ENCODE measurements at places on chromosomes 7 and 10.

DNA sequence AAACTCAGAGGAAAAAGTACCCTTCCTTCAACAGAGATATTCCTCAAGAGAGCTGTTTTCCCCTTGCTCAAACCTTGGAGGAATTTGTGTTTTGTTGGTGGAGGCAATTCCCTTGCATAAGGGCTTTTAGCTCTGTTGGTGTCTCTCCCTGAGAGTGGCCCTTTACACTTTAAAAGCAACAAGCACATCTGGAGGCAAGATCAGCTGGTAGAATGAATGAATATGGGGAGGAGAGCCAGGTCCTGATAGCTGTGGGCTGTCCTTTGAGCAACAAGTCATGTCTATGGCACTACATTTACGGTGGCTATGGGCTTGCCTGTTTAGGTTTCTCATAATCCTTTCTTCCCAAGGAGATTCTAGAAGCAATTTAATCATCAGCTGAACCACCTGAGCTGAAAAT lies 384.0 kb downstream of the SORCS3 start:
- DNase-seq: no peak

DNA sequence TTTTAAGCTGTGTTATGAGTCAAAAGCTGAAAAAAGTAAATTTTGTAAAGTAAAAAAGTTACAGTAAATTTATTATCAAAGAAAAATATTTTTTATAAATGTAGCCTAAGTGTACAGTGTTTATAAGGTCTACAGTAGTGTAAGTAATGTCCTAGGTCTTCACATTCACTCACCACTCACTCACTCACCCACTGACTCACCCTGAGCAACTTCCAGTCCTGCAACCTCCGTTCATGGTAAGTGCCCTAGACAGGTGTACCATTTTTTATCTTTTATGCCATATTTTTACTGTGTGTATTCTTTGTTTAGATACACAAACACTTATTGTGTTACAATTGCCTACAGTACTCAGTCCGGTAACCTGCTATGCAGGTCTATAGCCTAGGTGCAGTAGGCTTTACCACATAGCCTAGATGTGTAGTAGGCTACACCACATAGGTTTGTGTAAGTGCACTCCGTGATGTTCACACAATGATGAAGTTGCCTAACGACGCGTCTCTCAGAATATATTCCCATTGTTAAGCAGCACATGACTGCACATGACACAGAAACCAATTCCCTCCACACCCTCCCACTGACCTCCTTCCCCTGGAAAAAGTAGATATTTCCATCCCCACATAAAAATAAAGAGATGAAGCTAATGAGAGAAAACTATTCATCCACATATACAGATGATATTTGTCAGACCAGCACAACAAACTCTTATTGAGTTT lies 44.8 kb upstream of the FGL2 start:
- DNase-seq: no peak

GRCh38 chr10:34666008-34666704 lies 148.9 kb downstream of the PARD3 start:
- no peak for DNase-seq

- no peak for DNase-seq
Measured at GRCh38 chr10:69885379-69886013, 83.8 kb downstream of the COL13A1 start.

DNA sequence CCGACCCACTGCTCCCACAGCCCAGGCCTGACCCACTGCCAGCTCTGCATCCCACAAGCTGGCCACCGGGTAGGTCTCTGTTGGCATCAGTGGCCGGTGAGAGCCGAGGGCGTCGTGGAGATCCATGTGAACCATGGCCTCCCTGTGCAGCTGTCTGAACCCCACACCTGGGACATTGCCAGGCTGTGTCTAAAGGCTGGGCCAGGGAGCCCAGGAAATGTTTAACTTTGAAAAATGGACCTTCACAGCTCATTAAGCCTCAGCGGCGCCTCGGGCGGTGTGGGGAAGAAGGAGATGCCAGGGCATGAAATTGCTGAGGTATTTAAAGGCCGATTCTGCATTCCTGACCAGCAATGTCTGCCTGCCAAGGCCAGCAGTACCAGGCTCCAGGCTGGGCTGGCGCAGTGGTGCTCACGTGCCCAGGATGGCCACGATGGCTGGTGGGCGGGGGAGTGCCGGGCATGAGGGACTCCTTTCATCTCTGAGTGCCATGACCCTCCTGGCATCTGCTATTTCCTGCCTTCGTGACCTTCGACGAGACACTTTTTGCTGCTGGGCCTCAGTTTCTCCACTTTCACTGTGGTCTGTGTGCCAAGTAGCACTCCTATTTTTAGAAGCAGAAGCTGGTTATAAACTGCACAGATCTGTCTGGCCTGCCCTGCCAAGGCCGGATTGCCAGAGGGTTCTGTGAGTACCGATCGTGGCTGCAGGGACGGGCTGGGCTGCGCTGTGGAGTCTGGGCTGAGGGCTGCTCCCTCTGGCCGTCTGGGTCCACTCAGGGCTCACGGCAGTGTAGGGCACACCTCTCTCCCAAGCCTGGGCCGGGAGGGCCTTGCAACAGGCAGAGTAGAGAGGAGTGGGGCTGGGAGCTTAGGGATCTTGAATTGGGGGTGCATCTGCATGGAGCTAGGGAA lies 21.8 kb downstream of the ELFN1 start:
- DNase-seq: no peak

DNA sequence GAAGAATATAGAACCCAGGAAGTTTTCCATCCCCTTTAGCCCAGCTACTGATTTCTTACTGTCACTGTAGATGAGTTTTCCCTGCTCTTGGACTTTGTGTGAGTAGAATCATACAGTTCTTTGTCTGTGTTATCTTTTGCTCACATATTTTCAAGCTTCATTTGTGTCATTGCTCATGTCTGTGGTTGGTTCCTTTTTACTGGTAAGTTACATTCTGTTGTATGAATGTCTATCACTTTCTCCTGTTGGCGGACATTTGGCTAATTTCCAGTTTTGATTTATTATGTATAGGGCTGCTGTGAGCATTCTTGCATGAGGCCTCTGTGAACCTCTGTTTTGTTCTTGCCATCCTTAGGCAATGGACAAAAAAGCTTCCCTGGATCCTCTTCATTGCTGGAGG lies 5.3 kb downstream of the GLRX3 start:
- DNase-seq: no peak

GRCh38 chr10:43607199-43607573 lies 948 bp downstream of the ZNF485 start:
- DNase-seq: no peak

DNA sequence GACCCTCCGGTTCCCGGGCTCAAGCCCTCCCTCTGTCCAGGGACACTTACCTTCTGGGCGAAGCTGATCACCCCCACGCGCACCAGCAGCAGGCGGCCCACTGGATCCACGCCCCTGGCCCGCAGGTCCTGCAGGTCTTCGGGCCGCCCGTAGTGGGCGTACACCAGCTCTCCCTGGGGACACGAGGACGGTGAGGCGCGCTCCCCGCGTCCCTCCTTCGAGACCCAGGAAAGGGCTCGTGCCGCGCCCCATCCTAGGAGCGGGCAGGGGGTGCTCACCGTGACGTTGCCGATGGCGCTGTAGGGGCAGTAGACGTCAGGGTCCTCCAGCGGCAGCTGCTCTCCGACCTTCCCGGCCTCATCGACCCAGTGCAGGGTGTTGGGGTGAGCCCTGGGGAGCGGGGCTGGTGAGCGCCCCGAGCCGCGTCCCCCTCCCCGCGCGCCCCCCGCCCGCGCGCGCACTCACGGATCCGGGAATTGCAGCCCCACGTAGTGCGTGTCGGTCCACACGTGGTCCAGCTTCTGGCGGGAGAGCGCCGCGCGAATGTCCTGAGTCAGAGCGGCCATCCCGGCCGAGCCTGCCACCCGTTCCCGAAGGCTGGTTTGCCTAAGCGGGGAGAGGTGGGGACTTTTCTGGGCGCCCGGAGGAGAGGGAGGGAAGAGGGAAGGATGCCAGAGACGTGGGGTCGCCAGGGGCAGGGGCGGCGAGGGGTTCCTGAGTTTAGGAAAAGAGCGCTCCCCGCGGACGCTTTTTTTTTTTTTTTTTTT lies 8.2 kb downstream of the TFR2 start:
- DNase-seq: no peak

DNA sequence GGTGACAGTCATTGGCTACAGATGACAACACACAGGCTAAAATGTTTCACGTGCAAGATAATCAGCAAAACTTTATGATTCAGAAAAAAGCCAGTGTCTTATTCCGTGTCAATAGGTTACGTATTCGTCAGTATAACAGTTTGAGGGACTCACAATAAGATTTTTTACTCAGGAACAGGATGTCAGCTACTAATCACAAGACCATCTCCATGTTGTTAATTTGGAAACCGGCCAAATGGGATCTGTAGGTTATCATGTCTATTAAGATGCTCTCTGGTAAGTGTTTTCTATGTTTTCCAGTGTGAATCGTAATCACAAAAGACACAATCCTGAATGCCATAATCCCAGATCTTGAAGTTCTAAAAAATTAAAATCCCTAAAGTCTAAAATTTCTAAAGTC lies 197.3 kb downstream of the ETV1 start:
- no peak for DNase-seq

- no peak for DNase-seq
Measured at GRCh38 chr10:74640134-74640921, 186.1 kb upstream of the KAT6B start.

- no peak for DNase-seq
Measured at GRCh38 chr7:158401295-158401694, 186.3 kb downstream of the PTPRN2 start.

DNA sequence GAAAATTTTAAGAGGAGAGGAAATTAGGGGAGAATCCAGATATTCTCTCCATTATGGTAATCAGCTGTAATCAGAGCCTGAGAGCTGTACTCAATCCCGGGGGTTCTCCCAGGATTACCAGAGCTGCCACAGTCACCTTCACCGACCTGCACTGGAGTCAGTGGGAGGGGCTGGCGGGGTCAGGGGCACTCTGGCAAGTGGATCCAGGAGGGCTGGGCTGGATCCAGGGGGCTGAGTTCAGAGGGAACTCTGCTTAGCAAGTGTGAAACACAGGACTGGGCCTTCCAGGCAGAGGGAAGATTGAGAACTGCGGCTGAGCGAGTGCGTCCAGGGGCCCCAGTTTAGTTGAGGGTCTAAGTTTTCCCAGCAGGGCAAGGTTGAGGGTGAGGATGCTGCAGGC lies 89.2 kb downstream of the BMS1 start:
- DNase-seq: no peak

GRCh38 chr10:121774813-121775212 lies 153.0 kb downstream of the ATE1 start:
- no peak for DNase-seq

DNA sequence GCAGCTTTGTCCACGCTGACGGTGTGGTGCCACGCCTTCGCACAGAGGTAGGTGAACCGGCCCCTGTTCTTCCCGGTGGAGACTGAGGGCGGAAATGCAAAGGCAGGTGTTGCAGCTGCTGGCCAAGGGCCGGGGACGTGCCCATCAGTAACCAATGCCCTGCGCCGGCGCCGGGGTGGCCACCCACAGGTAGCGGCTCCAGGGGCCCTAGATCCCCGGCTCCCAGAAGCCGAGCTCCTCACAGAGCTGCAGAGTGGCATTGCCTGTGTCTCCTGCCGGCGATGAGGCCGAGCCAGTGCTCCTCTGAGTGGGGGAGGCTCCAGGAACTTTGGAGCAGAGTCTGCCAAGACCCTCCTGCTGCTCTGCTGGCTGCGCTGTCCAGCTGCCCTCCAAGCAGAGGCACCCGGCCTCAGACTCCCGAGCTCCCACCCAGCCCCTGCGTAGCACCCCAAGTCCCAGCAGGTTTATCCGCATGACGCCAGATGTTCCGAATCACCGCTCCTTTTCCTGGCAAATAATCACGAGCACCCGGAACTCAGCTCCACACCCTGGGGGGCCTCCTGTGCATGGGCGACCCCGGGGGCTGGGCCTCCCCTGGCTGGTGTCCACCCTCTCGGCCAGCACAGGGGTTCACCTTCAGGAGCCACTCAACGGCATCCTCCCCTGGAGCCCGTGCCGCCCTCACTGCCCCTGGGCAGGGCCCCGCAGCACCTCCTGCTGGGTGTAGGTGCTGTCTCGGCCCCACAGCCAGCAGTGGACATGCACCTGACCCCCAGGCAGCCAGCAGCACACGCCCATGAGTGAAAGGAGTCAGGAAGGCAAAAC lies 22.1 kb downstream of the CFAP46 start:
- DNase-seq: no peak

GRCh38 chr7:98240961-98241673 lies 10.9 kb downstream of the TECPR1 start:
- no peak for DNase-seq

GRCh38 chr10:79277579-79278269 lies 69.5 kb upstream of the PPIF start:
- DNase-seq: no peak

DNA sequence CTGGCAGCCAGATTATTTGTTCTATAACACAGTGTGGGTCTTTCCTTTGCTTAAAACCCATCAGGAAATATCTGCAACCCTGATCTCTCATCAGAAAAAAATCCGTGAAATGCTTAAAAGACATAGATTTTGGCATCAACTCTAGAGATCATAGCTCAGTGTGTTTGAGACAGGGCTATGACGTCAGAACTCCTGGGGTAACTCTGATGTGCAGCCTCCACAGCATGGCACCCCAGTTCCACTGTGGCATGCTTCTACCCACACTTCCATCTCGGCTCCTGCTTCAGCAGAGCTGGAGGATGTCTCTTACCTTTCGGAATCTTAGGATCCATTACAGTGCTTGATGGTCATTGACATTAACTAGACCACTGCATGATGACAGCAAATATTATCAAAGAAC lies 205.7 kb downstream of the LHFPL3 start:
- no peak for DNase-seq

DNA sequence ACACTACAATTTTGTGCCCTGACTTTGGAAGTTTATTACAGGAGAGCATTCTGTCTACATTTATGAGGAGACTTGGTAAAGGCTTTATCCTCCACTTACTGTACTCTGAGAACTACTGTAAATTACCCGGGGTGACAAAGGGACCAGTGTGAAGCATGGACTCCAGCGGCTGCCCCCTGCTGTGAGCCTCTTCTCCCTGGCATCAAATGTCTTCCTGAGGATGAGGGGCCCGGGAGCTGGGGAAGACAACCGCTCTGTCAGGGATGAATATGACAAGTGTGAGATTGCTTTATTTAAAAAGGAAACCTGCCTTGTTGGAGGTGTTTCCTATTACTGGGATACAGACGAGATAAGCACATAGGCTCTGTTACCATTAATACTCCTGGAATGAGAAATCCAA lies 714.8 kb downstream of the CCSER2 start:
- DNase-seq: no peak

DNA sequence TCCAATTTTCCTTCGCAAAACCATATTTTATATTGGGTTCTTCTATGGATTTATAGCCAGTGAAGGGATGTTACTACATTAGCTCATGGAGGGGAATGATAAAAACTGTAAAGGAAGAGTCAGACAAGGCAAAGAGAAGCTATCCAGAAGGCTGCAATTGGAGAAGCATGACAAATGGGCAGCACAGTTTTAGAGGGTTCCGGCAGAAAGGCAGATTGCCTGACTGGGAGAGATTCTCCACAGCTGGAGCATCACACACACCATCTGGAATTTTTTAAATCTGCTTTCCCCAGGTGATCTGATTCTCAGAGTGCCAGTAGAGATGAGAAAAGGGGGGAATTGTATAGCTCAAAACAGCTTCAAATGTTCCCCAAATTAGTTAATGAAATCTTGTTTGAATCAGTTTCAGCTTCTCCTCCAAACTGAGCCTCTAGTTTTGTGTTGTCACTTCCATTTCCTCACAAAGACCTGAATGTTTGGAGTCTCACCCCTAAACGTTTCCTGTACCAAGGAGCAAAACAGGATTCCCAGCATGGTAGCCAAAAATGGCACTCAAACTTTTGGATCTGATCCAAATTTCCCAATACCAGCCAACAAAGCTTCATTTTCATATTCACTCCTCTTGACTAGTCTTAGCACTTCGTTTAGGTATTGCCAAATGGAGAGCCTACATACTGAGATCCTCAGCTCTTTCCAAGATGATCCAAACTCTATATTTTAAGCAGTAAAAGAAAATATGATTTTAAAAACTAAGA lies 177.5 kb downstream of the HPSE2 start:
- DNase-seq: no peak

GRCh38 chr10:14530465-14530864 lies 199.7 kb upstream of the FRMD4A start:
- no peak for DNase-seq

Data from stimulated activated CD8-positive, alpha-beta memory T cell treated with anti-CD3 and anti-CD28 coated beads, Interleukin-15, amount 100 ng/mL, for 1 hour (primary cell).